Fibroblast of lung (primary cell): ENCODE measurements at places on chromosomes 7 and 10. TPM values are rescaled to one million over a fixed set of nuclear protein-coding genes. Genes with fewer than 3 reads are reported as not detected.

GRCh38 chr7:140738280-140738679, 41.8 kb downstream of the NDUFB2 start:
- H3K4me3 ChIP-seq: no peak overlapping the region
- H3K27ac ChIP-seq: no peak overlapping the region
- DNase-seq: peak; percentile 21
- H3K4me1 ChIP-seq: no peaks in the 10 kb centered on the region
- H3K36me3 ChIP-seq: no peaks in the 10 kb centered on the region

GRCh38 chr7:90984692-90985091, 279.5 kb upstream of the FZD1 start:
- no peak overlapping the region for H3K4me3 ChIP-seq
- H3K27me3 ChIP-seq: no peaks in the 10 kb centered on the region
- H3K36me3 ChIP-seq: no peaks in the 10 kb centered on the region
- H3K27ac ChIP-seq: no peak overlapping the region

GRCh38 chr10:43028143-43028542, 48.7 kb upstream of the RET start:
- H3K36me3 ChIP-seq: no peaks in the 10 kb centered on the region
- H3K27ac ChIP-seq: no peak overlapping the region
- H3K4me1 ChIP-seq: no peaks in the 10 kb centered on the region
- H3K4me3 ChIP-seq: no peak overlapping the region
- no peak for DNase-seq

DNA sequence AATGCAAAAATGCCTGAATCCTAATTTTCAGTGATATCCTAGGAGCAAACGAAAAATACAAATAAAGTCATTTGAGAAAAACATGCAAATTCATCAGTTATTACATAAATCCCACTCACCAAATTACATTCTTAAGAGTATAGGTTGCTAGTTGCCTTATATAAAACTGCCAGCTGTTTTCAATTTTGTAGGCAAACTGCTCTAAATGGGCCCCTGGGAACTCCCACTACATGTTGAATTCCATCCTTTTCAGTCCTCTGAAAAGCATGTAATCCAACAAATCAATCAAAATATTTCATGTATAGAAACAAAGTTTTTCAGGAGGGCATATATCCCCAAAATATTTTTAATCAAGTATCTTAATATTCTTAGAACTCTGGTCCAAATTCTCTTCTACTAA, 2.1 kb upstream of the JMJD1C start:
- no peaks in the 10 kb centered on the region for H3K27me3 ChIP-seq
- DNase-seq: no peak
- no peaks in the 10 kb centered on the region for H3K36me3 ChIP-seq
- H3K27ac ChIP-seq: no peak overlapping the region
- H3K4me3 ChIP-seq: no peak overlapping the region

The ZNF503 gene
- total RNA-seq: 7.1 and 8.2 TPM in 2 replicates

The CFAP46 gene
- 0.26 and 0.66 TPM in 2 replicates for total RNA-seq
